ENCODE measurements at places on chromosomes 6 and 20.

GRCh38 chr6:128036808-128037570 is 136.1 kb upstream of the THEMIS start:
- DNase-seq: no peak

- no peak for DNase-seq
Observed at GRCh38 chr6:34919651-34920050, 30.6 kb downstream of the ANKS1A start.

DNA sequence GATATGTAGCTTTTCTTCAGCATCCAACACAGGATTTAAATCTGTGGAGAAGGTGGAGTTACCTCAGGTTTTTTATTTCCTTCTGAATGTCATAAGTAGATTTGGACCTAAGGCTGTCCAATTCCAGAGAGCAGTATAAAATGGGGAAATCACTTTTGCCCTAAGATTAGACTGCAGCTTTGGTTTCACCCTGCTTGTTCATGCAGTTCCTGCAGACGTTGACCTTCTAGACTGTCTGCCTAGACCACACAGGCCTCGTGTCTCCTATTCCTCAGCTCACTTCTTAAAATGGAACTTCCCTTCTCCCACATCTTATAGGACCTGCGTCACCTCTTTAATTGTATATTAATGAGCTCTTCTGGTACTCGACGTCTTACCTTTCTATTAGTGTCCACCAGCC is 26.0 kb upstream of the C6orf62 start:
- DNase-seq: no peak

DNA sequence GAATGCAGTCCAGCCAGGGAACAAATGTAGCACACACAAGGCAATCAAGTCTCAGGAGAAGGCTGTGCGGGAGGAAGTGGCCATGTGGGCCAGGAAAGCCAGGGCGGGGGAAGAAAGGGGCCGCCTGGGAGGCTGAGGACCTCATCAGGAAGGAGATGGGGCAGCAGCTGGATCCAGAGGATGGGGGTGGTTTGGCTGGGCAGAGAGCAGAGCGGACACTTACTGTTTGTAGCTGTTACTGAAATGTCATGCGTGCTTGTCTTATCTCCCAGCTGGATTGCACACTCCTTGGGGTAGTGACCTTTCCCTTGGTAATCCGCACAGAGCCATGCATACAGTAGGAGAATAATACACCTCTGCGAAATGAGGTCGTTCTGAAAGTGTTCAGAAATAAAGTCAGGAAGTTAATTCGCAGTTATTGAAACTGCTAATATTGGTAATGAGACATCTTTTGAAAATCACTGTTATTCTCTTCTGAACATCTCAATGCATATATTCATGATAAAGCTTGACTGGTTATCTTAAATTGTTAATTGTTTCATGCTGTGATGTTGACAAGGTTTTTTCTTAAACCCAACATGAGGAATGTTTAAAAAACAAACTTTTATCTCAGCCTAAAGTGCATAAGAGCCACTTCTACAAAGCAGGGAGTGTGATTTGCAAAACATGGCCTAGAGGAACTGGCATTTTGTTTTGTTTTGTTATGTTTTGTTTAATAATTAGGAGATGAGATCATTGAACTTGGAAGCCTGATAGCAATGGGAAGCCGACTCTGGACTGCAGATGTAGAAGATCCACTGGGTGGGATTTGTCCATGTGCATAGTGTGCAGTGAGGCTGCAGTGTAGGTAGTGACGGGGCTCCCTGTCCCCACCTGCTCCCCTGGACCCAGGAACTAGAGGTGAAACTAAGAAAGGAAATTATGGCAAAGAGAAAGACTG is 18.0 kb upstream of the MAP3K4 start:
- peak; percentile 70 for DNase-seq

GRCh38 chr6:13260101-13260598 is 68.2 kb downstream of the TBC1D7 start:
- no peak for DNase-seq

DNA sequence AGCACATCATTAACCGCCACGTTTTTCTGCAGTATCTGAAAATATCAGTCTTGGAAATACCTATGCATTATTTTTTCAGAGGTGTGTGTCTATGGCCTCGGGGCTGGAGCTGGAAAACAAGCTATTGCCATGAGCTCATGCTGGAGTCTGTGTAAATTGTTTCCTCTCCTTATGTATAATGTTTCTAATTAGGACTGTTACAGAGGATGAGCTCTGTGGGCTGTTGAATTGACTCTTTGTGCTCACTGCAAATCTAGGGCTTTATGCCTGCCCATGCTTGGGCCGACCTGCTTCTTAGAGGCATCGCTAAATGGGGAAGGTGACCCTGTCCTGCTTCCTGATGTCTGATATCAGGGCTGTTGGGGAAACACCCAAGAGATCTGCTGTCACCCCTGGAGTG is 80.8 kb upstream of the SLC22A16 start:
- DNase-seq: no peak

- DNase-seq: no peak
Observed at GRCh38 chr6:89952686-89953085, 58.4 kb downstream of the GJA10 start.

- no peak for DNase-seq
Observed at GRCh38 chr6:21461844-21462518, 131.6 kb upstream of the SOX4 start.

GRCh38 chr6:47865206-47865605 is 83.4 kb downstream of the OPN5 start:
- no peak for DNase-seq

DNA sequence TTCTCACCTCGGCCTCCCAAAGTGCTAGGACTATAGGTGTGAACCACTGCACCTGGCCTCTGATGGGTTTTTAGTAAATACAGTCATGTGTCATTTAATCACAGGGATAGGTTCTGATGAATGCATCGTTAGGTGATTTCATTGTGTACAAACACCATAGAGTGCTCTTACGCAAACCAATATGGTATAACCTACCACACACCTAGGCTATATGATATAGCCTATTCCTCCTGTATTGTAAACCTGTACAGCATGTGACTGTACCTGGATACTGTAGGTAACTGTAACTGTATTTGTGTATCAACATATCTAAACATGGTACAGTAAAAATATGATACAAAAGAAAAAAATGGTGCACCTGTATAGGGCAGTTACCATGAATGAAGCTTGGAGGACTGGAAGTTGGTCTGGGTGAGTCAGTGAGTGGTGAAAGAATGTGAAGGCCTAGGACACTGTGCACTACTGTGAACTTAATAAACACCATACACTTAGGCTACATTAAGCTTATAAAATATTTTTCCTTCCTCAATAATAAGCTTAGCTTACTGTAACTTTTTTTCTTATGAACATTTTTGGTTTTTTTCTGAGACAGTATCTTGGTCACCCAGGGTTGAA is 10.0 kb downstream of the BICRAL start:
- no peak for DNase-seq

- no peak for DNase-seq
Observed at GRCh38 chr6:146381486-146381885, 162.1 kb upstream of the RAB32 start.

- no peak for DNase-seq
Observed at GRCh38 chr20:20549704-20550103, 162.7 kb downstream of the RALGAPA2 start.

- peak; percentile 89 for DNase-seq
Observed at GRCh38 chr20:49768204-49769047, 44.2 kb upstream of the SLC9A8 start.

DNA sequence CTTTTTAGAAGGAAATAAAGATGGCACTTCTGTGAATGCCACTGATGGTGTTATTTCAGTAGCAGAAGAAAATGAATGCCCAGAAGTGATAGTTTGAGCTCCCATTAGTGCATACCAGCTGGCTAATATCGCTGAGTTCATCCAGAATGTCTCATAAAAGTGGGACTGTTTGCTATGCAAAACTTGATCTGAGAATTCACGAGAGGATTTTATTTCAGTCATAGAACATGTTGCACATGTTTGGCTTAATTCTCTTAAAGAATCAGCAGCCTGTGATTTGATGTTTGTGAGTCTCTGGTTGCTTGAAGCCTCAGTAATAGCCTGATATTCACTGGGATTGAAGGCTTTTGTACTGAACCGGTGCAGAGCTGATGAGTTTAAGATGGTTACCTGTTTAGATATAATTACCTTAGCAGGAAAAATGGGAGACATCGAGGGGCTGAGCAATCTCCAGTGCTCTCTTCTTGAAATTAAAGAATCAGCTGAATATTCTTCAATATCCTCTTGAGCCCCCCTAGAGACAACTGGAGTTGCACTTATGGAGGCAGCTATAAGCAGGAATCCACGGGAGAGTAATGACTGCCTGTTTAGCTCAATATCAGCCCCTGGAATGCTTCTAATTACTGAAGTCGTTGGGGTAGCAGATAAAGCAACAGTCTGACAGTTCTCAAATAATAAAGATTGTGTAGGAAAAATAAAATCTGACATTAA is 955.5 kb downstream of the PHF3 start:
- DNase-seq: no peak

- no peak for DNase-seq
Observed at GRCh38 chr6:123415844-123416468, 220.8 kb downstream of the TRDN start.

DNA sequence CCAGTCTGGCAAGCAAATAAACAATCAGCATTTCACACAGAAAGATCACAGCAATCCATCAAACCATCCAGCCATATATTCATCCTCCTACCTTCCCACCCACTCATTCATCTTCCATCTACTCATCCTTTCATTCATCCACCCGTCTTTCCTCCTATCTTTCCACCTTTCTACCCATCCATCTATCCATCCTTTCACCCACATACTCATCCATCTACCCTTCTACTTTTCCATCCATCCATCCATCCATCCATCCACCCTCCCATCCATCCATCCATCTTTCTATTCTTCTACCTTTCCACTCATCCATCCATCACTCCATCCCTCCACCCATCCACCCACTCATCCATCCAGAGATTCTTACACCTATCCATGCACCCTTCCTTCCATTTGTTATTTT is 49.3 kb downstream of the KIAA0319 start:
- no peak for DNase-seq

DNA sequence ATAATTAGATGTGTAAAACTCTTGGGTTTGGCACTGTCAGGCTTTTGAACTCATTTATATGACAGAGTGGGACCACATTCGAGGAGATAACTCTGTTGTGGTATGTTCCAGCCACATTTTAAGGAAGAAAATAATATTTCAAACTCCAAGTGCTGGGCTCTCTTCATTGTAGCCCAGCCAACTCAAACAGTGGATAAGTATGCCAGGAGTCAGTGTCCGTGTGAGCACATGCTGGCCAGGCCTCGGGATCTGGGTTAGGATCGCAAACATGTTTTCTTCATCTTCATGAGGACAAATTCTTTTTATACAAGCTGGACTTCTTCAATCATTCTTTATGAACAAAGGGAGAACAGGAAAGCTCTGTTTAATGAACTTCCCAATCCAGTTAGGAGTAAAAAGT is 497.5 kb downstream of the MAFB start:
- no peak for DNase-seq

GRCh38 chr6:98824902-98825599 is 9.3 kb upstream of the POU3F2 start:
- DNase-seq: no peak

DNA sequence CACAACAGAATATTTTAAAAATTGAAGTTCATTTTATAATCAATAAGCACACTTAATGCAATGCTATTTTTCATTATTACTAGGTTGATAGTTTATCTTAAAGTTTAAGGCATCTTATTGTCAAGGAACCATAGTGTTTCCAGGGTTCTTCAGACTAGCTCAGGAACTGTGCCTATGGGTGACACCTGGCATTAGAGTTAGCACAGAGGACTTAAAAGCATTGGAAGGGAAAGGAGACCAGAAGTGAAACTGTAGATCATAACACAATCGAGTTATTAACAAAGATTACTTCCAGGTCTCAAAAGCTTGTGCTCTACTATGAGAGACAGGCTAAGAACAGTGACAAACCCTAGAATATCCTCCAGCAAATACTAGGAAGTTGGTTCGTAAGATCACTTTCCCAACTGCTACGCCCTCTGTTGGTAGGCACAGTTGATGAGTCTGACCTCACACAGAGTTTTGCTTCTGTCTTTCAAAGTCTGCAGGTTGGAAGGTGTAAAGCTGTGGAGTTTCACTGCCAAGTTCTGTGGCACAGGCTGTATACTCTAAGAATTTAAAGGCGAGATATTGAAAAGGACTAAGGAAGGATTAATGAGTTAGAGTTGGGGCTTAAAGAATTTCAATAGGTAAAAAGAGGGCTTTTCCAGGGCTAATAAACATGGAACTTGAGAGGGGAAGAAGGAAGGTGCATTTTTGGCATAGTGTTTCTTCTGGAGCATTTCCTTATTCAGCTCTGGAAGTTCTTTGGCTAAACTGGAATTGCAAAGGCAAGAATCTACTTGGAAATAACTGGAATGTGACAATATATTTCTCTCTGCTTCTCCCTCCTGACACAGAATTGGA is 531.3 kb upstream of the JAG1 start:
- peak; percentile 66 for DNase-seq

DNA sequence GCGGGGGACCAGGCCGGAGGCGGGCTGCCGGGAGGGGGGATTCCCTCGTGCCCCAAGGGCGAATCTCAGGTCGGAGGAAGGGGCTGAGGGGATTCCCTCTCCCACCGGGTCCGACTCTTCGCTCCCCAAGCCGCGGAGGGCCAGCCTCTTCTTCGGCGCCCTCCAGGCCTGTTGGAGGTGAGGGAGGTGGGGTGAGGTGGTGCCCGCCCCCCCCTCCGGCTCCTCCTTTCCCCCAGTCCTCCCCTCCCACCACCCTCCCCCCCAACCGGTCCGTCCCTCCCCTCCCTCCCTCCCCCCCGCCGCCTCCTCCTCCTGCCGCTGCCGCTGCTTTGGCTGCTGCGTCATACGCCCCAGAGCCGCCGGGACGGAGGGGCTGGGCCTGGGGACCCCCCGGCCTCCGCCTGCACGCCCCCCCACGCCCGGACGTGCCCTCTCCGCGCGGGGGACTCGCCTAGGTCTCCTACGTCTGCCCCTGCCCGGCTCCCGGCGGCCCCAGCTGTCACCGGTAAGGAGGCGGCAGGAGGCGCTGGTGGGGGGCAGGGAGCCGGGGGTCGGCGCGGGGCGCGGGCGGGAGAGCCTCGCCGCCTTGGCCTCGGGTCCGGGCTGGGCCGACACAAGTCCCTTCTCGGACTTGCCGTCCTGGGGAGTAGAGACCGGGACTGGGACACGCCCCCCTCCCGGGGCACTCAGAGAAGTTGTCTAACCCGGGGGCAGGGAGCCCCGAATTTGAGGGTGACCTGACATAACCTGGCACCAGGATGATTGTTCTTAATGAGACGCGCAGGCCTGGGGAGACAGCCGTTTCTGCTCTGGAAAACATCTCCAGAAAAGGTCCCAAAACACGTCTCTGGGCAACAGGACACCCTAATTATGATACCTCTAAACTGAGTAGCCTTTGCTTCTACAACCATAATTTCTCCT is at the start of gene PHF1:
PHF1 (plus strand) TSS at position 304 of the 921 bp plus-strand sequence. CDS start 1,250 bp downstream, outside the sequence.
- DNase-seq: no peak

GRCh38 chr20:327186-328026 is 2.1 kb downstream of the SOX12 start:
- DNase-seq: peak; percentile 96

DNA sequence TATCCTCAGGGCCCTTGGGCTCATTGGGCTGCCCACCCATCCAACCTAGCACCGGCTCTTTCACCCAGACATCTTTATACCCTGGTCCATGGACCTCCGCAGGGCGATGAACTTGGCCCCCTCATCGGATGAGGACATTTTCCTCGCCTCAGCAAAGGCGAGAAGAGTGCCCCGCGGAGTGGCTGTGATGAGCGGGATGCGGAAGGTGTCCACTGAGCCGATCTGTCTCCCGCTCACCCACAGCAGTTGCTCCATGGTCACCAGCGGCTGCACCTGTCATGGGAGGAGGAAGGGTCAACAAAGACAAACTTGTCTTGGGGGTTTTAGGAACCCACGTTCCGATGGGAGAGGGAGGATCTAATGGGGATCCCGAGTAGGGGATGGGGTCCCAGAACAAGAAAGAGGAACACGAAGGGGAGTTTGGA is 690 bp downstream of the NEU1 start:
- DNase-seq: no peak

- peak; percentile 58 for DNase-seq
Observed at GRCh38 chr20:63498960-63499337, at the start of gene EEF1A2. TSS of gene EEF1A2 (minus strand) at chr20:63499083. CDS start at chr20:63497763, 1,320 bp downstream.

Measured in sigmoid colon (tissue), 7 donors.